ENCODE measurements at places on chromosomes 13 and 19.

DNA sequence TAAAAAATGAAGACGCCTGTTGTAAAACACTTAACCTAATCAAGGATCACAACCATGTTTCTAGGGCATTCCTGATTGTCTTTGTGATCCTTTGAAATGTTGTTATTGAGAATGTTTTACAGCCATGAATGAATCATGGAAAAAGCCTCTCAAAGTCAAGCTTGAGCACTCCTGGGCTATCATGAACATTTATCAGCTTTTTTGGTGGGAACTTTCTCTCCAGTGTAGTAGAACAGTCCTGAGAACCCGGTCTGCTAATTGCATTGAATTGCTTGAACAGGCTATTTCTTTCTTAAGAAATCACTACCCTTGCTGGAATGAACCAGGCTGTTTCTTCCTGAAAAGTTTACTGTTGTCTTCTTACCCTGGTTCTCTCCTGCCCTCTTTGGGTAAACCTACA lies 516.5 kb downstream of the FGF9 start:
- DNase-seq: no peak

- DNase-seq: no peak
Measured at GRCh38 chr19:33133438-33134031, 1.6 kb downstream of the WDR88 start.

DNA sequence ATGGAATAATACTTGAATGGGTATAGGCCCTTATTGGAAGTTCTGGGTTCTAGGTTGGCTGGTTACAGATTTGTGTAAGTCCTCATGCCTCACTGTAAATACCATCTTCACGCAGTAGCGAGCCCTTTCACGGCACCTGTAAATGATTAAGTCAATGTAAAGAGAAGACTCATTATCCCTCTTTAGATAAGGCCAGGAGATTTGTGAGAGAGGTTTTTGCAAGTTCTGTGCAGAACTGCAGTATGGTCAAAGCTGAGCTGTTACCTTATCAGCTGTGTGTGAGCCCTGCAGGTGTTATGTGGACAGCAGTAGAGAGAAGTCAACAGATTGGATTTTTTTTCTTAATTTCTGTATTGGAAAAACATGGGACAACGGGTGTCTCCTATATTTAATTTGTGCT lies 141.6 kb downstream of the SHISA2 start:
- no peak for DNase-seq

GRCh38 chr19:29449371-29449770 lies 76.4 kb upstream of the VSTM2B start:
- DNase-seq: no peak

GRCh38 chr13:100356889-100357288 lies 231.7 kb downstream of the GGACT start:
- no peak for DNase-seq

- DNase-seq: peak; percentile 88
Measured at GRCh38 chr13:48749699-48750473, 96.2 kb downstream of the CYSLTR2 start.

DNA sequence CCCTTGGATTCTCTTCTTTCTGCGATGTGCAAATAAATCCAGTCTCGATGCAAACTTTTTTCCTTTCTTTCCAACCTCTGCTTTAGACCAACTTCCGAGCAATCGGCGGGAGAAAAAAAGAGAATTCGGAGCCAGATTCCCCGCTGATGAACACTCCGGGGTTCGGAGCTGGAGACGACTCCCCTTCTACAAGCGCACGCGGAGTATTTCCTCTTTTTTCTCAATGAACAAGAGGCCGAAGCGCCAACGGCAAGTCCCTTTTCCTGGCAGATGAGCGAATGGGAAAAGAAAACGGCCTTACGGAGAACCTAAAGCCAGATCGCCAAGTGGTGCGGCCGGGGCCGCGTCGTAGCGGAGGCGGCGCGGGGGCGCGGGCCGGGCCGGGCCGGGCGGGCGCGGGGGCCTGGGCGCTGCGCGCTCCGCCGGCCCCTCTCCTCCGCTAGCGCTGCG lies 250 bp downstream of the SPRY2 start:
- DNase-seq: no peak
